ENCODE measurements at places on chromosomes 4 and X.

DNA sequence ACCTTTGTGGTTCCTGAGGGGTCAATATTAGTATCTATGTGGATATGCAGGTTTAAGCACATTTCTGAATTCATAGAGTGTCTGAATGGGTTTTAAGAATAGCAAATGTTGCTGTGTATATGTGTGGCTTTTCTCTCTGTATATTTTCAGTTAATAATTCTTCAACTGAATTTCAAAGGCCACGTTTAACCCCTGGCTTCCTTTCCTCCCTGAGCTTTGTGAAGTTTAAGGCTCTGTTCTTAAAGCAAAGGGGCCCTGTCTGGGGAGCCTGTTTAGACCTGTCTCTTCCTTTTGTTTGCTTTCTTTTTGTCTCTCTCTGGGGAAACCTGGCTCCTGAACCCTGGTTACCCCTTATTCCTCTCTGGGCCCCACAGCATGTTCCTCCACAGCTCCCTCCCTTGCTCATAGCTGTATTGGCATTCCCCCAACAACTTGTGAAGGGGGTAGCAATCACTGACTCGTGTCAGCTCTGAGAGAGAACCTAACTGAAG lies 139.1 kb downstream of the COL4A6 start:
- H3K27ac ChIP-seq: no peak overlapping the region
- DNase-seq: no peak
- no peaks in the 10 kb centered on the region for H3K36me3 ChIP-seq
- peaks cover 4% of the 10 kb centered on the region for H3K27me3 ChIP-seq
- H3K4me1 ChIP-seq: no peaks in the 10 kb centered on the region

DNA sequence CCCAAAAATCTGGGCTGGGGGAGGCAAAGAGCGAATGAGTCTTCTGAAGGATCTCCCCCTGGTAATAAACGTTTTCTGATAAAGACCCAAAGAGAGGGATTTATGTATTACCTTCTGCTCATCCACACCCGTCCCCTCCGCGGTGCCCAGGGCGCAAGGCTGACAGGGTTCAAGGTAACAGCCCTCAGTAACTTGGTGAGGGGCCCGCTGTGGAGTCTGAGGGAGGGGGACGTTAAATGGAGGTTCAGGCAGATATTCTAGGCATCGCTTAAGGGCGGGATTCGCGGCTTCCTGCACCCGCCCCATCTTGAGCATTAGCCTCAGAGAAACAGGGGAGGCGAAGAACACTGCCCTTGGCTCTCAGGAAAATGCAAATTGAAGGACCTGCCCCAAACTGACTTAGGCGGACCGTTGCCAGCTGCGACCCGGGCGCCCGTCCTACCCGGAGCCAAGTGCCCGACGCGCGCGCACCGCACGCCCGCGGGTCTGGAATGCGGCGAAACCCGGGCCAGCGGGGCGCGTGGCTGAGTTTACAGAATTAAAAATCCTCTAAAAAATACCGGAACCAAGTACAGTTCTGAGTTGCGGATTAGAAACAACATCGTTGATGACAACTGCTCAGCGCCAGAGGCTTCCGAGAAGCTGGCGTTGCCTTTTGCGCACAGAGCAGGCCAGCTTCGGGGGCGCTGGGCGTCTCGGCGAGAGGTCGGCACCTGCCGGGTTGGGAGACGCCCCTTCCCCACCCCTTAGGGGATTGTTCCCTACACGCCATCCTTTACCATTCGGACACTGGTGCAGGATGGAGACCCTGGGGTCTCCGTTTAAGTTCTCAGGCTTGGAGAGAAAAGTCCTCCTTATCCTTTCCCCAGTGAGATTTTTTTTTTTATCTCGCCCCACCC lies 2.8 kb downstream of the HELT start:
- no peaks in the 10 kb centered on the region for H3K36me3 ChIP-seq
- no peak overlapping the region for H3K27ac ChIP-seq
- DNase-seq: no peak
- H3K4me1 ChIP-seq: peaks cover 19% of the 10 kb centered on the region
- no peak overlapping the region for H3K4me3 ChIP-seq

DNA sequence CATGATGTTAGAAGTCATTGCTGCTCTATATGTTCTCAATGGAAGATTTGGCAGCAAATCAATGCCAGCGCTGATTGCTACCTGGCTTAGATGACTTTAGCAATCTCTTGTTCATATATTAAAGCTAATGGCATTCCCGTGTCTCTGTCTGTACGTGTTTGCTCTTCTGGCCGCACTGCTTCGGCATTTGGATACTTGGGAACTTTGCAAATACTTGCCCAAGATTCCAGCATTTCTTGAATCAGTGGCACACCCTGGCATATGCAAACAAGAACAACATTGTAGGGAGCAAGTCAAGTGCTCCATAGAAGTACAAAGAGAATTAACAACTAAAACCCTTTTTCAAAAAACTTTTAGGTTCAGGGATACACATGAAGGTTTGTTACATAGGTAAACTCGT lies 128.9 kb upstream of the TMEM164 start:
- no peaks in the 10 kb centered on the region for H3K27me3 ChIP-seq
- no peak overlapping the region for H3K27ac ChIP-seq
- no peaks in the 10 kb centered on the region for H3K36me3 ChIP-seq
- no peak for DNase-seq
- no peaks in the 10 kb centered on the region for H3K4me1 ChIP-seq

DNA sequence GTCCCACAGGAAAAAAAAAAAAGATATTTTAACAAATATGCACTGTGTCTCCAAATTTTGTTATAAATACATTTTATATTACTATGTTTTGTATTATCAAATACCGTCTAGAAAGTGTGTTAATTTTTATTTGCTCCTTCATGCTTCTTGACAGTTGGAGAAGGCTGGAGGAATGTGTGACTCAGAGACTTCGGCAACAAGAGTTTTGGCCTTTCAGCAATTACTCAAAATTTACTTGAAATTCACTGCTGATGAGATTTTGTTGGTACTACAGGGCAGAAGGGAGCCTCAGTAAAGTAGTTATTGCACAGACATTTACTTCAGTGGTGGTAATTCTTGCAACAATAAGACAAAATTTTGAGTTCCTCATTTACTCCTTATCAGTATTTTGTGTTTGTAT lies 2164.0 kb downstream of the PCDH7 start:
- DNase-seq: no peak
- H3K36me3 ChIP-seq: no peaks in the 10 kb centered on the region
- no peaks in the 10 kb centered on the region for H3K27me3 ChIP-seq
- no peak overlapping the region for H3K4me3 ChIP-seq
- no peak overlapping the region for H3K27ac ChIP-seq

- no peak for DNase-seq
- no peak overlapping the region for H3K4me3 ChIP-seq
- H3K27me3 ChIP-seq: peaks cover 3% of the 10 kb centered on the region
- H3K36me3 ChIP-seq: no peaks in the 10 kb centered on the region
- no peak overlapping the region for H3K27ac ChIP-seq
These were observed 27.2 kb downstream of the EPGN start for GRCh38 chr4:74335341-74336021.

DNA sequence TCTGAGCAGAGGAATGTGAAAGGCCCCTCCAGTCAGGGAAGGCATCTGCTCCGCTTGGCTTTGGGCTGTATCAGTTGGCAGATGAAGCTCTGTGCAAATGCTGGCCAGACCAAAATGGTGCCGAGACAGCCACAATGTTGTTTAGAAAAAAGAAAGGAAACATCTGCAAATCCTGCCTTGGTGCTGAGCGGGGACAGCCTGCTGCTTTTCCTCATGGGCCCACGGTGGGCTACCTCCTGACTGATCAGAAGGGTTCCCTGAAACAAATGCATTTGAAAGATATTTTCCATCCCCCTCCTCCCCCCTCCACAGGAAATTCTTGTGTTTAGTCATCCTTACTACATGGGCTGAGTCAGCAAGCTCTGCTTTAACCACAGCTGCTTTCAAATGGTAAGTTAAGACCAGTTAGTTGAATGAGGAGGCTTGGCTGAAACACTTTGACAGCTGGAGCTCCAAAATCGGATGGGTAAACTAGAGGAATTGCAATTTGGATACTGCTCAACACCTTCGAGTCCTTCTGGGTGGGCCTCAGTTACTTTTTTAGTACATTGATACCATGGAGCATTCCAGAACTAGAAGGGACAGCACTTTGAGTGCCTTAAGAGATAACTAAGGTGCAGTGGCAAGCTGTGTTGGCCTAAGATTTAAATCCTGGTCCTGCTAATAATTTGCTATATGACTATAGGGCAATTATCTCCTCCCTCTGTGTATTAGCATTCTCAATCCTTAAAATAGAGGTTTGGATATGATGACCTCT lies 36.0 kb downstream of the PLAC1 start:
- no peaks in the 10 kb centered on the region for H3K36me3 ChIP-seq
- H3K27me3 ChIP-seq: peaks cover 6% of the 10 kb centered on the region
- no peak overlapping the region for H3K27ac ChIP-seq
- DNase-seq: peak; percentile 36

DNA sequence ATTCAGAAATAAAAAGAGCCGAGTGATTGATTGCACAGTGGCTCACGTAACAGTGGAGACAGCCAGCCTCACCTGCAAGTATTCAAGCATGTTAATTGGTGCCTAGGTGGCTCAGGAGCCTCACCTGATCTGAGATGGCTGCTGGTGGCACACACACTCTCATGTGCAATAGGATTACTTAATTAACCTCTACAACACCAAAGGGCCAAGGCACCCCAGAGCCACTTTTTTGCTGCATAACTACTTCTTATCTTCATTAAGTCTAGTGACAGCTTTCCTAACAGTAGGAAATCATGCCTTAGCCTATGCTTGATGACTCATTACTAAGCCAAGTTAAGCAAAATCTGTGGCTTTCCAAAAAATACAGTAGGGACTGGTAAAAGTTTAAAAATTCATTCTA lies 117.3 kb upstream of the NOCT start:
- peaks cover 10% of the 10 kb centered on the region for H3K27me3 ChIP-seq
- DNase-seq: no peak
- H3K4me3 ChIP-seq: no peak overlapping the region
